ENCODE measurements at places on chromosomes 3 and 15.

GRCh38 chr15:72562878-72563277 lies 88.7 kb downstream of the ARIH1 start:
- DNase-seq: no peak

DNA sequence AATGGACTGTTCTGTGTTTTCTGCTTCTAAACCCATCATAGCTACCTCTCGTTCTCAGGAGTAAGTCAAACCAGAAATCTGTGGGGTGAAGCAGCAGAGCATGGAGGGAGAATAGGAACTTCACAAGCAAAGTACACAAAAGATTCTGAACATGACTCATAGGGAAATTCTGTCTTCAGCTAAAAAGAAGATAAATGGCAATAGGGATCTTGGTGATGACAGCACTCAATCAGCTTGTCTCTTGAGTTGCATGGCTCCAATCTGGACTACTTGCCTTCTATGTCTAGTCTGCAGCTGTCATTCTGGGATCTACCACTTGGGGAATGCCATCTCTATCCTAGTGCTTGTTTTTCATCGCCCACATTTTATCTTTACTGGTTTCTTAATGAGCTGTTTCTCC lies 13.5 kb upstream of the GRAMD1C start:
- DNase-seq: no peak

DNA sequence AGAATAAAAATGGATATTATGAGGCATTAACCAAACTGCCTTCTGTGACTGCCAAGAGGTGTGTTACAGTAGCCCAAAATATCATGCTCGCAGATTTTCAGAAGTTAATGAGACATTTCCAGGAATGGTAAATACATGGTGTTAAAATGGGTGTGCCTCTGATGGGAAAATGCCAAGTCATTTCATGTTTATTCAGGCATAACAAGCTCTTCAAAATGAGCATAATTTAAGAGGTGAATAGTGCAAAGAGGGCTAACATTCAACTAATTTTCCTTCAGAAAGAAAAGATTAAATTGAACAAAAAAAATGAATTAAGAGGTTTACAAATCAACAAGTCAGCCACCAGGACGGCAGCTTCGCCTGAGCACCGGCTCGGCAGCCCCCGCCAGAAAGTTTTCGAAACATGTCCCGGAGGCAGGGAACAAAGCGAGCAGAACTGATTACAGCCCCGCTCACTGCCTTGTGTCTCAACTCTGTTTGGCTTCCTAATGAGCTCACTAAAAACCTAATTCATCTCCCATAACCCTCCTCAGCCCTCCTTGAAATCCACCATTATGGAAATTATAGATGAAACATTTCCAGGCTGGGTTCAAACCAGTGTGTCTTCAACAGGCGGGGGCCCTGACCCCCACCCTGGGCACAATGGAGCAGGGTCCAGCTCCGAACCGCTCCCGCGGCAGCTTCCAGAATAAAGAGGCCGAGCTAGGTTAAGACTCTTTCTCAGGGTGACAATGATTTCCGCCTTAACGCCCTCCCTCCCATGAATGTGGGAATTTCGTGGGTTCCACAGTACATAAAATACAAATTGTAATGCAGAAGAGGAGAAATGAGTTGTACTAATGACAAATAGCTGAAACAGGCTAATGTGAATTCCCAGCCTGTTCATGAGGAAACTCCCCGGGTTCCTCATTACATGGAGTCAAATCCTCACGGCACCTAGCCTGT lies 43.9 kb downstream of the MEIS2 start:
- DNase-seq: no peak

DNA sequence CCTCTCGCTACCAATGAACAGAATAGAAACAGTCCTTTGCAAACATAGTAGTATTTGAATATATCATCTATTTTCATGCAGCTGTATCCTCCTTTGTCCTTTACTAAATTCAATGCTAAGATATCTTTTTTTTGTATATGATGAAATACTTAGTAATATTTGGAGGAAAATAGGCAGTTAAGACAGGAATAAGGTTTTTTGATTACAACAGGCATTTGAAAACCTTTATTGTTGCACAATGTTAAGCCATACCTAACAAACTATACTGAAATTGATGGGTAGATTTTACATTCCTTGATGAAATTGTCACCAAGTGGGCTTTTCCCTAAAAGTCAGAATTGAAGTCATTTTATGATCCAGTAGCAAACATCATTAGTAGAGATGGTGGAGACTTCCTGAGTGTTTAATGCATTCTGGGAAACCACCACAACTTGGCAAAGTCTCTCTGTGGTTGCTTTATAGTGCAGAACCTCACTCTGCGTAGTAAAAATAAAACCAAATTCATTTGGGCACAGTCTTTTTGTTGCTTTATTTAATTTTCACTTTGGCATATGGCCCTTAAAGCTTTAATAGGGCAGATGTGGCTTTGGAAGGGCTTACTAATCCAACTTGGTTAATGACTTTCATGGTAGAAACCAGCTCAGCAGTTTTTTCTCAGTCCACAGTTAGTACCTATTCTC lies 216.0 kb downstream of the DIPK2A start:
- DNase-seq: no peak

All from posterior cingulate gyrus (tissue), 11 donors.